CD14-positive monocyte (primary cell): ENCODE measurements at places on chromosomes 3 and 15. TPM values are rescaled to one million over a fixed set of nuclear protein-coding genes. Genes with fewer than 3 reads are reported as not detected.

Gene HYKK
- not detected for polyA plus RNA-seq

Gene AADACL2
- not detected for polyA plus RNA-seq

GRCh38 chr3:50125541-50126286 is 29.4 kb upstream of the SEMA3F start:
- no peak overlapping the region for H3K4me3 ChIP-seq
- peaks cover 4% of the 10 kb centered on the region for H3K36me3 ChIP-seq
- no peak overlapping the region for H3K27ac ChIP-seq
- DNase-seq: no peak

- H3K4me1 ChIP-seq: no peaks in the 10 kb centered on the region
- no peaks in the 10 kb centered on the region for H3K27me3 ChIP-seq
- no peak for DNase-seq
- H3K4me3 ChIP-seq: no peak overlapping the region
- no peak overlapping the region for H3K27ac ChIP-seq
These were observed 654.4 kb upstream of the ADAMTS9 start for GRCh38 chr3:65342084-65342683.

- no peak overlapping the region for H3K4me3 ChIP-seq
- H3K27me3 ChIP-seq: peaks cover 3% of the 10 kb centered on the region
These were observed 14.9 kb downstream of the TGM5 start for GRCh38 chr15:43251871-43252250.

GRCh38 chr3:192063570-192063969 is 602.6 kb downstream of the PYDC2 start:
- H3K27me3 ChIP-seq: no peaks in the 10 kb centered on the region
- no peaks in the 10 kb centered on the region for H3K36me3 ChIP-seq
- no peak for DNase-seq
- no peaks in the 10 kb centered on the region for H3K4me1 ChIP-seq
- no peak overlapping the region for H3K4me3 ChIP-seq

DNA sequence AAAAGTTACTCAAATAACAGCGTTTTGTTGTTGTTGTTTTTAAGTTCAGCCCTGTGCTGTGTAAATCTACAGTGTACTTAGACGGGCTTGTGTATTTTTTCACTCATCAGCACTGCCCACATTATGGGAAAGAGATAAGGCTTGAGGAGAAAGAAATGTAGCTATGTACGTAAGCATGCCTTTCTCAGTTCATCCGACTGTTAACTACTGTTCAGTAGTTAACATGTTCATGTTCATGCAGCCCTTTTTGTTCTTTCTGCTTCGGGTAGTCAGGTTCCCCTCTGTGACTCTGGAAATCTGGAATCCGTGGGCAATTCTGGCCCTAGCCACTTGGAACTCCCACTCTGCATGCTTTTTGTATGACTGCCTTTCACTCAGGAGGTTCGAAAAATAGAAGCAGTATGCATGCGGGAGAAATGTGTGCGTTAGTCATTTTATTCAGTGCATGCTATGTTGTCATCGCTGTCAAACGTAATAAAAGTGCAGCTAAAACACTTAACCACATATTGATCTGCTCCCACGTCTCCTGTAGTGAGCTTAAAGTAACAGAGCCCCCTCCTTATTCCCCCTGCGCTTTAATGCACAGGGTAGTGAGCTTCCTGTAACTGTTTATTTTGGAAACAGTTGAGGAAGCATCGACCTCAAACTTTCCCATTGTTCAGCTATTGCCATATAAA is 283.1 kb upstream of the NR2F2 start:
- no peaks in the 10 kb centered on the region for H3K36me3 ChIP-seq
- H3K27me3 ChIP-seq: peaks cover 17% of the 10 kb centered on the region
- H3K4me3 ChIP-seq: no peak overlapping the region
- H3K27ac ChIP-seq: no peak overlapping the region
